ENCODE measurements at places on chromosomes 2 and 18. TPM values are rescaled to one million over a fixed set of nuclear protein-coding genes. Genes with fewer than 3 reads are reported as not detected.

DNA sequence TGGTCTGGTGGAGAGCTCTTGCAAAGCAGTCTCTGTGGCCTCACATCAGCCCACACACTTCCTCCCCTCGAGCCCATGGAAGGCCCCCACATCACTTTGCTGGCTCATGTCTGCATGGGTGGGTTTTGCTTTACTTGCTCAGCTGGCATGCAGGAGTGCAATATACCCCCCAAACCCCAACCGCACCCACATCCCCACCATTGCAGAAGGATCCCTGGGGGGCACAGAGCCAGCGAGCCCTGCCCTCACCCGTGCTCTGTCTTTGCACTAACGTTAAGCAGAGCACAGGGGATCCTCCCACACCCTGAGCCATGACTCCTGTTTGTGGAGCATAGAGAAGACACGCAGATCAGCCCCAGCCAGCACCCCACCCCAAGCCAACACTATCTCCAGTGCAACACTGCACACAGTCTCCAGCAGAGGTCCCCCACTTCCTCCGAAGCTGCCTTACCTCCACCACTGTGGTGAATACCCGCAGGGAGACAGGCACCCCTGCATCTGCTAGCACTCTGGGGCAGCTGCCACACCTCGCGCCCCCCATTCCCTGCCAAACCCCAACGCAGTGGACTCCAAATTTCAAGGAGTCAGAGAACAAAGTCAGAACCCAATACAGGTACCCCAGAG lies 177.8 kb upstream of the RGPD4 start:
- no peak overlapping the region for H3K4me3 ChIP-seq
- H3K36me3 ChIP-seq, result no peaks in the 10 kb centered on the region
- no peak for DNase-seq
- H3K27ac ChIP-seq, result no peak overlapping the region

DNA sequence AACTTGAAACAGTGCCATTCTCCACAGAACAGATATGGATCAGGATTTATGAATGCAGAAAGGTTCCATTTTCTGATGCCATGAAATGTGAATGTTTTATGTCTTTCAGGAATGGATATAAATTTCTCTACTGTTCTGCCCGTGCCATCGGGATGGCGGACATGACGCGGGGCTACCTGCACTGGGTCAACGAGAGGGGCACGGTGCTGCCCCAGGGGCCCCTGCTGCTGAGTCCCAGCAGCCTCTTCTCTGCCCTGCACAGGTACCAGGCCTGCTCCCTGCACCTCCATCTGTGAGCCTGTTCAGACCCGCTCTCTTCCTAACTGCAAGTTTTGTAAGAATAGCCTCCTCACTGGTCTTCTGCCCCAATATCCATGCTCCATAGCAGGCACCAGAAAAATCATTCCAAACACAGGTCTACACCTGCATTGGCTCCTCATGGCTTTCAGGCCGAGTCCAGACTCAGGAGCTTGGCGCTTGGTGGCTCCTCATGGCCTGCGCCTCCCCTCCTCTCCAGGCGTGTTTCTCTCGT lies 68.6 kb downstream of the LPIN1 start:
- no peak for DNase-seq
- peaks cover 90% of the 10 kb centered on the region for H3K36me3 ChIP-seq
- H3K4me1 ChIP-seq, result no peaks in the 10 kb centered on the region
- H3K27ac ChIP-seq, result no peak overlapping the region
- no peak overlapping the region for H3K4me3 ChIP-seq

GRCh38 chr18:3397786-3398185 lies 52.2 kb upstream of the TGIF1 start:
- no peaks in the 10 kb centered on the region for H3K27me3 ChIP-seq
- H3K4me3 ChIP-seq, result no peak overlapping the region
- DNase-seq, result no peak
- no peaks in the 10 kb centered on the region for H3K36me3 ChIP-seq
- peaks cover 5% of the 10 kb centered on the region for H3K4me1 ChIP-seq

STEAP3 gene
- 2.9 TPM for polyA plus RNA-seq

Measured in stomach (tissue), 19 donors.